Non-pigmented ciliary epithelial cell (primary cell): ENCODE measurements at places on chromosomes 5 and 9.

DNA sequence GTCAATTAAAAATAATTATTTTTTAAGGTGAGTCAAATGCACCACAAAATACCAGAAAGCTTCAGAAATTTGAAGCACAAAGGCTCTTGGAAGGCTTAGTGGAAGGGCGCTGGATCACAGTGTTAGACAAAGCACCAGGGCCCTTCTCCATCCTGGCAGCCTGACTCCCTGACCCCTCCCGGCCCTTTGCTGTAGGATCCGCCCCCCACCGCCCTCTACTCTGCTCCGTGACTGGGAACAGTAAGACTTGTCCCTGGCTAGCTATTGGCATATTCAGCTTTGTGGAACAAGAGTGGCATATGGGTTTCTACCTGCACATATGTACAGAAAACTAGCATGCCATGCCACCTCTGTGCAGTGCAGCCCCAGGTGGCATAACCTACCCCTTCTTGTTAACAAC lies 222.1 kb downstream of the SYK start:
- no peak for DNase-seq

DNA sequence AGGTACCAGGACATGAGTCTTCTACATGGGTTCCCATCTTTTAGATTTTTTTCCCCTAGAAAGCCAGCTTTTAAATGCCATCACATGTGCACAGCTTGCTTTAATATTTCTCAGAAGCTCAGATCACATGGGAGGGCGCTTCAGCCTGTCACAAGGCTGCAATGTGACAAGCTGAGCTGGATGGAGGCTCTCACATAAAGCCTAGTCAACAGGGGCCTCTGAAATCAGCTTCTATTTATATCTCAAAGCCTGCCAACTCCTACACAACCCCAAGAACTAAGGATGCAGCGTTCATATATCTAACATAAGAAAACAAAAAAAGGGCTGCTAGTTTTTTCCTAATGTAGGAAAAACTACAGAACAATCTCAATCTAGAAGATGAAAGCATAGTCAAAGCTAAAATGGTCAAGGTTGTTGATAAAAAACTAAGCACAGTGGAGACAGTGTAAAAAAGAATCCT lies 2.3 kb downstream of the ZFAND5 start:
- DNase-seq = no peak

- no peak for DNase-seq
Observed at GRCh38 chr5:43664501-43665040, 61.6 kb downstream of the NNT start.

DNA sequence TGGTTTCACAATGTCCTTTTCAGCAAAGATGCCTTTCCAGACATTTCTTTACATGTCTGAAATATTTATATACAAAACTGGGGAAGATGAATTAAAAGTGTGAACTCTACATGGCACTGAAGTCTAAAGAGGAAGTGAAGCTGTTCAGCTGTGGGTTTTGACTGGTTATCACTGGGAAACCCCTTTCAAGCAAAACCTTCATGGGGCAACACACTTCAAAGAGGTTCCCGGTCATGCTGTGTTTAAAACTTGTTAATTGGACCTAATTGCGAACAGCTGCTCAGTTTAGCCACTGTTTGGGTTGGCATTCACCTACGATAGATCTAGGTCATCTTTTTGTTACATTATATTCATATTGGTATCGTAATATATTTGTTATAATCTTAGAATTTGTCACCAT lies 20.0 kb upstream of the GDNF start:
- no peak for DNase-seq
